ENCODE measurements at places on chromosomes 6 and 20.

GRCh38 chr6:3318821-3319540, 60.2 kb downstream of the PSMG4 start:
- no peak for DNase-seq

GRCh38 chr6:12801141-12801540, 84.6 kb downstream of the PHACTR1 start:
- DNase-seq, result no peak

DNA sequence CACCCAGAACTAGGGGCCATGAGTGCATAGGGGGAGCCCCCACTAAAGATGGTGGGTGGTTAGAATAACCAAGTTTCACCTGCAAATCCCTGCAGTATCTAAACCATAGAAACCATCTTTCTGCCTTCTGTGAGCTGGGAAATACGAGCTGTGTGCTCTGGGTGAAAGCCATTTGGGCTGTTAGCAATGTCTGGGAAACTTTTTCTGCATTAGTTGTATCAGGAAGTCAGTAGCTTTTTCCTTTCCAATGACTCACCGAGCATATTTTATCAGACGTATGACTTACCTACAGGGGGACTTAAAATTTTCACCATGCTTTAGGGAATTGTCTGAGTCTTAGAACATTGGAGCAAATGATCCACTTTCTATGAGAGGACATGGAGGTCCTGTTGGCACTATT, 584.0 kb downstream of the QKI start:
- DNase-seq, result no peak

- no peak for DNase-seq
These were observed 261.2 kb upstream of the PLCB4 start for GRCh38 chr20:8807480-8808201.

GRCh38 chr20:24651976-24652345, 182.5 kb downstream of the SYNDIG1 start:
- DNase-seq, result no peak
